Osteoblast (primary cell): ENCODE measurements at places on chromosomes 3 and 15. TPM values are rescaled to one million over a fixed set of nuclear protein-coding genes. Genes with fewer than 3 reads are reported as not detected.

DNA sequence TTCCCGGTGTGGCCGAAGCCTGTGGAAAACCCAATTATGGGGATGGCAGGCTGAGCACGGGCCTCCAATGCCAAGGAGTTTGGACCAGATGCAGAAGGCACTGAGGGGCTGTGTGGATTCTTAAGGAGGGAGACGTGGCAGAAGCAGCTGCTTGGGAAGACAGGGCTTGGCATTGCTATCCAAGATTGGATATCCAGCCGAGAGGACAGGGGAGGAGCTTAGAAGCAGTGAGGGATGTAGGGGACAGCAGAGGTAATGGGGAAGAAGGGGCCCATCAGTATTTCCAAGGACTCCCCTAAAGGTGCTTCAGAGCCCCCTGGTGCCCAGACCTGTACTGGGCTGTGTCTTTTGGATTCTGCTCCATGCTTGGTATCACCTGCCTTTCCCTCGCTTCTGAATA is 112.8 kb upstream of the TLE3 start:
- no peak for DNase-seq

DNA sequence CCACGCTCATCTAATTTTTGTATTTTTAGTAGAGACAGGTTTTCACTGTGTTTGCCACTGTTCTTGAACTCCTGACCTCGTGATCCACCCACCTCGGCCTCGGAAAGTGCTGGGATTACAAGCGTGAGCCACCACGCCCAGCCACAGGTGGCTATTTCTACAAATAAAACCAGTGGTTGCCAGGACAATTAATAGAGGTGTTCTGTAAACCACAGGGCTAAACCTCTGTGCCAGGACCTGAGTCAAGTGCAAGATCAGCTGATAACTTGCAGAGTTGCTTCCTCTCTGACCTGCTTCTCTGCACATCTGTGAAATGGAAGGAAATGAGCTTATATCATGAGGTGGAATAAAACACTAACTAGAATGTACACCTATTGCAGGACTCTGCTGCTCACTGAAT is 72.8 kb downstream of the CD200R1L start:
- DNase-seq = no peak

- peak; percentile 96 for DNase-seq
Measured at GRCh38 chr3:112086076-112086854, at the start of gene C3orf52. TSS of gene C3orf52 (plus strand) at chr3:112086389. CDS start at chr3:112086408, 19 bp downstream.

HIGD2B gene
- total RNA-seq = under 0.01 TPM in 1 of 2 replicates, not detected in the other

DNA sequence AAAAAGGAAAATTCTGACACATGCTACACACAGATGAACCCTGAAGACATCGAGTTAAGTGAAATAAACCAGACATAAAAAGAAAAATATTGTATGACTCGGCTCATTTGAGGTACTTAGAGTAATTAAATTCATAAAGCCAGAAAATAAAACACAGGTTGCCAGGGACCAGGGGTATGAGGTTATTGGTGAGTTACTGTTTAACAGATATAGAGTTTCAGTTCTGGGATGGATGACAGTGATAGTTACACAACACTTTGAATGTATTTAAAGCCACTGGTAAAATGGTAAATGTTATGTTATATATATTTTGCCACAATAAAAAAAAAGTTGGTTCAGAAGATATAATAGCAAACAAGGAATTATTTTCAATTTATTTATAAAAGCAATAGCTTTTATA is 436.1 kb upstream of the WNT5A start:
- DNase-seq = no peak

GRCh38 chr15:61749169-61749568 is 311.1 kb downstream of the VPS13C start:
- DNase-seq = peak; percentile 9

- DNase-seq = no peak
Measured at GRCh38 chr3:81839504-81840094, 78.2 kb upstream of the GBE1 start.

NR1I2 gene
- 0.36 TPM in 1 of 2 replicates, not detected in the other for total RNA-seq

DNA sequence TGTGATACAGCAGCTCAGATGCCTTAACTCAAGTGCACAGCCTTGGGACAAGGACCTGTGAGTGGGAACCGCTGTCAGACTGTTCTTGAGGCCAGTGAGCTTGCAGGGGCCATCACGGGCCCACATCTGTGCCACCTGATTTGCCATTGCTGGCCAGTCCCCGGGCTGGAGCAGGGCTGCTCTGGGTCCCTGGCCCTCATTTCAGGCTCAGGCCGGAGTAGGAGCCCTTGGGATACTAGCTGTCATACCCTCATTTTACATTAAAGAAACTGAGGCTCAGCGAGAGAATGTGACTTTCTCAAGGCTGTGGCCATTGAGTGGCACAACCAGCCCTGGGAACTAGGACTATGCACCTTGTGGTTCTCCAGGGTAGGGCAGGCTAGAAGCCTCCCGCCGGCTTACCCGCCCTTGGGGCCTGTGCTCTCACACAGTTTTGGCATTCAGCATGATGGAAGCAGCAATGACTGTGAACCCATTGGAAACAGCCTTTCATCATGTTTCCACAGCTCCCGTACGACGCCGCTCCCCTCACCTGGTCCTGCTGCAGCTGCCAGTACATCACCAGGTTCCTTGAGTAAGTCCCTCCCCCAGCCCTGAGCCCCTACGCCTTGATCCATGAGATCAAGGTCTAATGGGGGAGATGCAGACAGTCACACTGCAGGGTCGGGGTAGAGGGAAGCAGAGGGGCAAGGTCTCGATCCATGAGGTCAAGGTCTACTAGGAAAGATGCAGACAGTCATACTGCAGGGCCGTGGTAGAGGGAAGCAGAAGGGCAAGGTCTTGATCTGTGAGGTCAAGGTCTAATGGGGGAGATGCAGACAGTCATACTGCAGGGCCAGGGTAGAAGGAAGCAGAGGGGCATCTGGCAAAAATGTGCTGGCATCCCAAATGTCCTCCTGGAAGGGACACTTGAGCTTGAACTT is 42.2 kb downstream of the GOLGA6L10 start:
- no peak for DNase-seq

- no peak for DNase-seq
Measured at GRCh38 chr15:90325726-90326125, 26.4 kb upstream of the ZNF774 start.

DNA sequence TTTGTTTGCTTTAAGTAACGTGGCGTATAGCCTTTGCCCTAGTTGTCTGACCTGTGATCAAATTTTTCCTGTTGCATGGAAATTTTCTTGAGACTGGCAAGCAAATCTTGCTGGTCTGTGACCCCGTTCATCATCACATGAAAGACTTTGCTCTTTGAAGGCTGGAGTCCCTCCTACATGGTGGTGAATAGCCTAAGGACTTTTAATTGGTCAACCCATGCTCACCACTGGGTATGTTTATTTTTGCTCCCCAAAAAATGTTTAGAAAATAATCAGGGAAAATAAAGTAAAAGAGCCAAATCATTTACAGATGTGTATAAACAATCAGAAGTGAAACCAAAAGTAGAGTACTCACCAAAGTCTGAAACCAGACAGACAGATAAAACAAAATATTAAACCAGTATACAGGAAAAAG is 1075.3 kb upstream of the ALCAM start:
- no peak for DNase-seq

- no peak for DNase-seq
Measured at GRCh38 chr3:105367063-105367405, 325 bp downstream of the ALCAM start.

CCR3 gene
- total RNA-seq = not detected in 2 replicates

PLXNB1 gene
- total RNA-seq = 23.3 and 33.7 TPM in 2 replicates

DNA sequence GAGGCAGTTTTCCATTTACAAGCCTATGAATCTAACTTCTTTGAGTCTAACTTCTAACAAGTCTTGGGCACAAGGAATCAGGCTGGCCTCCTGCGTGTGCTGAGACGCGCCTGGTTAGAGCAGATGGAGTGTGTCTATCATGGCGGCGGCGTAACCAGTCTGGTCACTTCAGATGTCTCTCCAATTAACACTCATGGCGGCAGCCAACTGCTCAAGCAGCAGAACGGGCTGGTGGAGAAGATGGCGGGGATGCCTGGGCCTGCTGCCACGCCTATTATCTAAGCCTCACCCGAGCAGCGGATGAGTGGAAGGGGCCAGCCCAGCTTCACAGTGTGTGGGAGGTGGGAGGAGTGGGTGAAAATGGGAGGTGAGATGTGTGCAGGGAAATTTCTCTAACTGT is 246.4 kb upstream of the TPRG1 start:
- DNase-seq = no peak

CGNL1 gene
- total RNA-seq = 1.1 and 1.5 TPM in 2 replicates
